ENCODE measurements at places on chromosomes 4 and X. TPM values are rescaled to one million over a fixed set of nuclear protein-coding genes. Genes with fewer than 3 reads are reported as not detected.

Gene NBDY
- total RNA-seq = 7.5 TPM

Gene SMC1A
- 28.3 TPM for total RNA-seq

Gene MAOA
- total RNA-seq = 23.3 TPM

Gene CXCL3
- total RNA-seq = 0.37 TPM

Gene PIGA
- 8.2 TPM for total RNA-seq

- no peak for DNase-seq
These were observed 25.2 kb downstream of the UBQLN2 start for GRCh38 chrX:56588397-56589188.

DNA sequence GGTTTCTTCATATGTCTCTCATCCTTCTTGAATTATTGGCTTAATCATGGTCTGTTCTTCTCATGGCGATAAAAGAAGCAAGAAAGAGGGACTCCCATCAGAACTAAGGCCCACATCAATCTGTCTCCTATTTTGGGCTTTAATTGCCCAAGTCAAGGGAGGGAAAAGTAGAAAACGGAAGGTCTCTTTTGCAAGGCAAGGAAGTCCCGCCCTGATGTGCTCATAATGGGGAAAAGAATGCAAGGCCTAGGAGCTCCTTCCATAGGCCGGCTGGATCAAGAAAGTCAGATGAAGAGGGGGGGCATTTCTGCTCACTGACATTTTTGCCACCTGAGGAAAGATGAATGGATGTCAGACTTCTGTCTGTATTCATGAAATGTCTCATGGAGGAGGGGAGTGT lies 127.7 kb upstream of the RPS6KA3 start:
- no peak for DNase-seq

DNA sequence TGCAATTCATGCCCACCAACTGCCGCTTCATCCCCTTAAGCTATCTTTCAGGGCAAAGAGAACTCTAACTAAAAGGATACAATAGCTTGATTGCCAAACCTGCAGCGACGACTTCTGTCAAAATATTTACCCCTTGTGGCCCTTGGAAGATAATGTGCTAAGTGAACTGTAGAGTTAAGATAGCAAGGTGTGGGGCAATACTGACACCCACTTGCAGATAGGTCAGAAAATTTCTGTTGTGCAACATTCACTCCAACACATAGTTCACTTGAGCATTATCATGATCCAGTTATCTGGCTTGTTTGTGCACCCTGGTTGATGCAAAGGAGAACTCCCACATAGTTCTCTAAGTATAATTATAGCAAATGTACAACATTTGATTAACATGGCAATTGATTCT lies 55.6 kb downstream of the RHOXF2B start:
- no peak for DNase-seq

GRCh38 chr4:39655876-39656275 lies 17.2 kb upstream of the SMIM14 start:
- no peak for DNase-seq

DNA sequence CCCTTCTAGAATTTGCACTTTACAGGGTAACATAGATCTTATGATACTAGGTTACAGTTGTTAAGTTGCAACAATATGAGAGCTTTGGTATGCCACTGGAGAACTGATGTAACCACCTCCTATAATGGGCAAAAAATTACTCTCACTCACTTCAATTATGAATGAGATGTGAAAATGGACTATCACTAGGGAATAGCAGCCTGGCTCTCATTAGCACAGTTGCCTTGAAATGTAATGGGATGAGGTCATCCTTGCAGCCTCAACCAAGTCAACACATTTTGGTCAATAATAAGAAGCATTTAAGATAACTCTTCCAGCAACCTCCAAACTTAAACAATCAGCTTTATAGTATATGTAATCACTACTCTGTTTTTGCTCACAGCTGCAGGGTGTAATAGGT lies 69.4 kb downstream of the TBC1D9 start:
- no peak for DNase-seq

- DNase-seq = no peak
These were observed 85.0 kb downstream of the RCHY1 start for GRCh38 chr4:75429208-75429607.

DNA sequence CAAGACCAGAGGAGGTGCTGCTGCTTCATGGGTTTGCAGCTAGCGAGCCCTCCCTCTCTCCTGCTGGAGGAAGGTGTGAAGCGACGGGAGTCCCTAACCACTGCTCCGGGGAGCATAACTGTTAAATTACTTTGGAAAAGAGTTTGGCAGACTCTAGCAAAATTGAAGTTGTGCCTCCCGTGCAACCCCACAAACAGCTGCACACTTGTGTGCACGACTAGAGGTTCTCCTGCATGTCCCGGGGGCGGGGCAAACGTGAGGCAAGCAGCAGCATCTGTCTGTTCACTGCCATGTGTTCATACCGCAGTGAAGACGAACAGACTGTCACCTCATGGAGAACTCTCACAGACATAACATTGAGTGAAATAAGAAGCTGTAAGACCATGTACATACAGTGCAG lies 34.5 kb downstream of the TNIP2 start:
- no peak for DNase-seq

DNA sequence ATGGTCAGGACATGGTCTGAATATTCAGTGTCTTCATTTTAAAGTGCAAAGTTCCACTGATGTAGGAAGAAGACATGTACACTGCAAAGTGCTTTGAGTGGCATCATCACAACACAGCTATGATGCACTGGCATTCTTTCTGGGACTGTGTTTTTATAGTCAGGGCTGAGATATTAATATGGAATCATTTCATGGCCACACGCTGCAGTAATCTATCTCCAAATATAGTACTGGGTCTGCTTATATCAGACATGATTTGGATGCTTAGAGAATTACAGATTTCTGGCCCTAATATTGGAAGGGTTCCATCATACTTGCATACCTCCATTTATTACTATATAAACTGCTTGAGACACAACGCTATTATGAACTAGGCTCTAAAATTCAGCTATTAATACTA lies 1170.9 kb downstream of the NLGN4X start:
- DNase-seq = no peak
